NCI-H446 treated with DMSO at 0.1 percent for 48 hours (cell line): ENCODE measurements at places on chromosomes 5 and 9.

DNA sequence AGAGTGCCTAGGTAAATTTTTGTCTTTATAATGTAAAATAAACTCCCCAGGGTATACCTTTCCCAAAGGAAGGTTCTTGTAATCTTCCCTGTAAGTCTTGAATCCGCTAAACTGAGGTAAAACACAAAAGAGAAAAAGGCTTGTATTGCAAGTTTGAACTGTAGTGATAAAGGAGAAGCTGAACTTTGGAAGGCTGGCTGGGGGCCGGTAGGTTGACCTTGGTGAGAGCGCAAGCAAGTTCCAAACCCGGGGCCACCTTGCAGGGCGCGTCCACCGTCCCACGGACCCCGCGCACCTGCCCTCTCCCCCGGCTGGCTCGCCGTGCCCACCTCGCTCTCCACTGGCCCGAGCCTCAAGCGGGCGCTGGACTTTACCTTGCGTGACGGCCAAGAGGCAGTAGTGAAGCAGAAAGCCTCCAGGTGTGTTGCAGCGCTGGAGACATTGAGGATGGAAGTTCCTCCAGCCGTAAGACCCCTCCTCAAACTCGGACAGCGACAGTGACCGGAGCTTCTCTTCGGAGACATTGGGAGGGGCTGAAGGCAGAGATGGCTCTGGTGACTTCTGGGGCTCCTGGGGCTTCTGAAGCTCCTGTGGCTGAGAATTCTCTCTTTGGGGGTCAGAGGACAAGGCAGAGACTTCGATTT, 428 bp downstream of the SLCO4C1 start:
- DNase-seq: no peak

DNA sequence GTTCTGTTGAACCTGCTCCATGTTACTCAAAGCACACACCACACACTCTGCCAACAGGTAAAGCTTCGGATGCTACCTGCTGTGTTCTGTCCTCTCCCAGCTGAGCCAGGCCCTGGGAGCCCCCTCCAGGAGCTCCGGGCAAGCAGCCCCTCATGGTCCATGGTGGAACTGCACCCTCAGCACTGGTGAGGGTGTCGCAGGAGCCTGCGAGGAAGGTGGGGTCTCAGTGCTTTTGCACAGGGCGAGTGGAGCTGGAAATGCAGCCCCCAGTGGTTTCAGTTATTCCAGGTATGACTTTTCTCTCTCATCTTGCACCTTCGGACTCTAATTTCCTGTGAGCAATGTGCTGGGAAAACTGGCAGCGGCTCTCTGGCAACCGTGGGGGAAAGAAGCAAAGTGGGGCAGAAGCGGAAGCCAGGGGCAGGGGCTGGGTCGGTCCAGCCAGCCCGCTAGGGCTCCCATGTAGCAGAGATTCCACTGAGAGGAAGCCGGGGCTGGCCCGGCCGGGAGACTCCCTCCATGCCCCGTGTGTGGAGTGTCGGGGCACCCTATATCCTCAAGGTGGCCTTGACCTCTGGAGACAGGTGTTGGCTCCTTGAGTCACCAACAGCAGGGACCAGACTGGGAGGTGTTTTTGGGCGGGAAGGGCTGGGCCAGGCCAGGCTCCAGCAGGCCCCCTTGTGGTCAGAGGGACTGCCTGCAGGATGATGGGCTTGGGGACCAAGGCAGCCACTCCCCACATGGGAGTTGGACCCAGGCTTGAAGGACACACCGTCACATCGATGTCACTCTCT, 75.6 kb upstream of the PRSS3 start:
- DNase-seq: no peak

DNA sequence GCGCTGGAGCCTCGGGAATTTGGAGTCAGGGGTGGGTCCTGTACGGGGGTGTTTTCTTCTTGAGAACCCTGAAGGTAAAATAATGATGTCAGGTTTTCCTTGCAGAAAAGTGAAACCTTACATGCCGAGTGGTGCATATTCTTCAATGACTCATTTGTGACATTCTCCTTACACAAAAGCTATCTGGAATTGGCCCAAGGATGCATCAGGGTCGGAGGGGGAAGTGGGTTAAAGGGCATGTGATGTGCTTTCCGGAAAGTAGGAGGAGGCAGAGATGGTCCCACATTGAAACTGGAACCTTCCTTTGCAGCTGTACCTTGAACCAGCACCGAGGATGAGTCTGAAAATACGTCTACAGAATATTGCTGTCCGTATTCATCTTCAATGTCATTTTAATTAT, 411.2 kb upstream of the IRX4 start:
- DNase-seq: no peak

DNA sequence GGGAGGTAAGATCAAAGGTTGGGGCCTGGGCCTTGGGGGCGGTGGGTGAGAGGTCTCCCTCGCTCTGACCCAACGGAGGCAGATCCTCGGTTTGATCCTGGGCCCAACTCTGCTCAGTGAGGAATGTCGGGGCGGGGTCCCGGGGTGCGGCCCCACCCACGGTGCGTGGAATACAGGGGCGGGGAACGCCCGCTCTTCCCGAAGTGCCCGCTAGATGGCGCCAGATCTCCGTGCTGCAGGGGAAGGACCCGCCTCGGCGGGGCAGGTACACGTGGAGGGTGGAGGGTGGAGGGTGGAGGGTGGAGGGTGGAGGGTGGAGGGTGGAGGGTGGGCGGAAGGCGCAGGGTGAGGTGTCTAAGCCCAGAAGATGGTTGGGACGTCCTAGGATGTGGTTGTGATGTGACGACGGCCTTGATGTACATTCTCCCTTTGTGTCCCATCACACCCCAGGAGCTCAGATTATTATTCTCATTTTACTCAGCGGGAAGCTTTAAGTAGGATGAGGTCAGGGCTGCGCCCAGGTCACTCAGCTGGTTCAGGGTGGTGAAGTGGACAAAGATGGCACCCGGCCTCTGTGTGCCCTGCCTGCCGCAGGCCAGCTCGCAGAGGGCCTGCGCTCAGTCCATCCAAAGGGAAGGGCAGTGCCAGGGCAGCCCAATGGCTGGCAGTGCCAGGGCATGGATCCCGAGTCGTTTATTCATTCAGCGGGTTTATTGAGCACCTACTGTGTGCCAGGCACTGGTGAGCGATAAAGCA, 9.4 kb upstream of the RPS14 start:
- peak; percentile 46 for DNase-seq

GRCh38 chr5:100802208-100802607, 100.9 kb downstream of the ST8SIA4 start:
- no peak for DNase-seq

GRCh38 chr5:109324351-109324750, 85.4 kb downstream of the PJA2 start:
- DNase-seq: no peak

DNA sequence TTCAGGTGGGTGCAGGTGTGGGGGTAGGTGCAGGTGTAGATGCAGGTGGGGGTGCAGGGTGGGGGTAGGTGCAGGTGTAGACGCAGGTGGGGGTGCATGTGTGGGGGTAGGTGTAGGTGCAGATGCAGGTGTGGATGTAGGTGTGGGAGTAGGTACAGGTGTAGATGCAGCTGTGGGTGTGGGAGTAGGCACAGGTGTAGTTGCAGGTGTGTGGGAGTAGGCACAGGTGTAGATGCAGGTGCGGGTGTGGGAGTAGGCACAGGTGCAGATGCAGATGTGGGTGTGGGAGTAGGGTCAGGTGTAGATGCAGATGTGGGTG, 94.6 kb downstream of the PHF2 start:
- no peak for DNase-seq

GRCh38 chr5:90949469-90950358, 391.1 kb downstream of the ADGRV1 start:
- no peak for DNase-seq

GRCh38 chr5:20335978-20336377, 348.0 kb upstream of the CDH18 start:
- DNase-seq: no peak

GRCh38 chr5:89595056-89595455, 712.1 kb upstream of the MEF2C start:
- no peak for DNase-seq

GRCh38 chr9:129776938-129777768, 24.3 kb upstream of the PTGES start:
- no peak for DNase-seq
